HS-5 (cell line): ENCODE measurements at places on chromosomes 2 and 18.

GRCh38 chr2:38733300-38733971 is 17.7 kb downstream of the SRSF7 start:
- DNase-seq = no peak

DNA sequence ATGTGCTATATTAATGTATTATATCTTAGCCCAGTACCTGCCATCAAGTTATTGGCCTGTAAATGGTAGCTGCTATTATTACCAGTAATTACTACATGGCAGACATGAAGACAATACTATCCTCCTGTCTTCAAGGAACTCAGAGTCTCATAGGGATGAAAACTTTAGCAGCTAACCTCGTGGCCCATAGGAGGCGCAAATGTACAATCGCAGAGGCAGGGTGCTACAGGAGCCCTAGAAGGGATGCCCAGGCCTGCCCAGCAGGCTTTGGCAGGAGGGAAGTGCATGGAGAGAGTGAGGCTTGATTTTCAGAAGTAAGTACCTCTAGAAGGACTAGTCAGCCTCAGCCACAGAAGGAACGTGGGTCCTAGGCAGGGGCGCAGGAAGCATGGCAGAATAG is 44.7 kb upstream of the KIDINS220 start:
- no peak for DNase-seq

DNA sequence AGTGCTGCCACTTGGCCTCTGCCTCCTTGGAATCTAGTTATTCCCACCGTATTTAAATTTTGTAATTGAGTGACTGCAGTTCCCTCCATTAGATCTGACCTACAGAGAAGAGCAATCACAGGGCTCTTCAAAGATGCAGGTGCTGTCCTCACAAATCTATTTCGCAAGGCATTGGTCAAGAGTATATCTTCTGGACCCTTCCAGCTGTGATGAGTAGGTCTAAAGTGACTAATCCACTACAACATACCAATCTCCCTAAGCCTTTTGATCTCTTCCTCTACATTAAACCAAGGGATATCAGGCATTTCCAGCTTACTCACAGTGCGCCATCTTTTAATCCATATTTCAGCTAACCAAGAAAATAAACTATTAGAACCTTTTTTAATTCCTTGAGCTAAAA is 65.1 kb upstream of the COL3A1 start:
- peak; percentile 40 for DNase-seq

- no peak for DNase-seq
Measured at GRCh38 chr2:183519371-183520056, 395.3 kb downstream of the NUP35 start.

DNA sequence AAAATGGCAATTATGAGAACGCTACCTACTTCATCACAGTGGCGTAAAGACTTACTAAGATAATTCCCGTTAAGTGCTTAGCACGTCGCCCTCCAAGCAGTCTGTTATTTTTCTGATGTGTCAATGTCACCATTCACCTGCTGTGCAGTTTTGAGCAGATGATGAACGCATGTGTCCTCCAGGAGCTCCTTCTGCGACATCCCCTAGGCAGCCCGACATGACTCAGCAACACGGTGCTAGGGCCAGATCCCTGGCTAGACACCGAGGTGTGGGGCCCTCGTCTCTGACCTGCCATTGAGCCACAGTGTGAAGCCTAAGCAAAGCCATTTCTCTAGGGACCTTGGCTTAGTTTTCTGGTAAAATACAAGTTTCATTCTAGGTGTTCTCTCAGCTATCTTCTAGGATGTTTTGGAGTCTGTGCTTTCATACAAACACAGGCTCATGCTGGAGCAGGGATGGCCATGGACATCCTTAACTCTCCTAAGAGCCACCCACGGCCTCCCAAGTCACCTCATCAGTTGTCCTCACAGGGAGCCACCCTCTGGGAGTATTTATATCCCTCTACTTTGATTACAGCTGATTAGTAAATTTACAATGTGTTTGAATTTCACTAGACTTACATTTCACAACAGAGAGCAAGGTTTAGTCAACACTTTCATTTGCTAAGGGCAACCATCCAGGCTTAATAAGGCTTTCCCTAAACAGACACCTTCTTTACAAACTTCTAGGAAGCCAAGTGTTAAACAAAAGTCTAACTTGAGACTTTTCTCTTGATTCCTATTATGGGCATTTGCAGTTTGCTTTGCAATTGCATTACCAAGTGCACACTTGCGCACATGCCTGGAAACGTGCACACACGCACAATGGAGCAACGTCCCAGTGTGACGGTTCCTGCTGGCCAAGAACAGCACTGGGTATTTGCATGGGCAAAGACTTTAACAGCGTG is 376.8 kb upstream of the ID2 start:
- no peak for DNase-seq

DNA sequence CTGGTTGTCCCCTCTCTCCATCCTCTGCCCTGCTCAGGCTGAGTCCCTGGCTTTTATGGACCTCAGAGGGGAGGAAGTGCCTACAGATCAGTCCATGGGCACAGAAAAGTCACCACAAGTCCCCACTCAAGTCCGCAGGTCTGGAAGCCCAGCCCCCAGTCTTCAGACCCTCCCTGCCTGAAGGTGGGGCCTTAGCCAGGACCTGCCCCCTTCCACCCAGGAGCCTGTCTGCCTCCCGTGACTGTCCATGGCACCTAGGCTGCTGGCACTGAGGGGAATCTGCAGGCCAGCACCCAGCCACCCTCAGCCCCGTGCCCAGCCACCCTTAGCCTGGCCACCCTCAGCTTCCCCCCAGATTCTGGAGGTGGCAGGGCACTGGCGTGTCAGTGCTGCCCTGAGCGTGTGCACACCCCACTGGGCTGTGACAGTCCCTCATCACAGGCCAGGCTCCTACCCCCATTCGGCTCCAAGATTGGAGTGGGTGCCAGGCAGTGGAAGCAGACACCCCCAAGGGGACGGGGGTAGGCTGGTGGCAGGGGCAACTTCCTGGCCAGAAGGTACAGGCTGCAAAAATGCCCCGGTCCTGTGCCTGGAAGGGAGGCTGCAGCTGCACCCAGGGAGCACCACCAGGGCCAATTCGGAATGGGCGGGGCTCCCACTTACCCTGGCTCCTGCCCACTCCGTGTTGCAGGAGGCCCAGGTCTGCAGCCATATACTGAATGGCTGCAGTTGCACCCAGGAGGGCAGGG is 154.7 kb upstream of the RMP24 start:
- no peak for DNase-seq

DNA sequence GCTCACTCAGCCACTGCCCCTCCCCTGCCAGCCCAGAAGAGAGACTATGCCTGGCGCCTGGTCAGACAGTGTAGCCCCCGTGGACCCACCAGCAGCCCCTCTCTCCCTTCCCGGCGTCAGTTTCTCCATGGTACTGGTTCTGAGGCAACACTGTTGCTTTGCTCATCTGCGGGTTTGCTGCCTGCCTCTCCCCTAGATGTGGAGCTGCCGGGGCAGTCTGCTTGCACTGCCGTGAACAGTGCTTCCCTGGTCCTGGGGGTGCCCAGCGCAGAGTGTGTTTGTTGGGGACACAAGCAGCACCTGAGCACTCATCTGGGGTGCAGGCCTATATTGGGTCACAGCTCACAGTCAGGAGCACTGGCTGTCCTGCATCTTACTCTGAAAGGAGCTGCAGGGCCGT is 309.9 kb downstream of the NDUFA10 start:
- no peak for DNase-seq

DNA sequence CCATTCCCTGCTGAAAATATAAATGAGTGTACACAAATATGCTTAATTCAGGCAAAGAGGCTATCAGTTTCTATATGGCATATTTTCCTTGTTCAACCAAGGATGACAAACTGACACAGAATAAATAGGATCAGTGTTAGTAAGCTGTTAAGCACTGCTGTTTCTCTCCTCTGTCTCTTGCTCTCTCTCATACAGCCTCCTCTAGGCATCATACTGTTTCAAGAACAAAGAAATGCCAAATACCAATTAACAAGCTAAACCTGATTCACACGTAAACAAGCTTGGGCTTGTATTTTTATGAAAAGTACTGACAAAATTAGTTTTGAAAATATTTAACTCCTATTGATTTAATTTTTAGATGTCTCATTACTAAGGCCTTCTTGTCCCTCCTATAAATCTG is 1027.2 kb upstream of the ACVR2A start:
- no peak for DNase-seq

- DNase-seq = no peak
Measured at GRCh38 chr2:237636578-237636977, 9.2 kb downstream of the LRRFIP1 start.

- DNase-seq = no peak
Measured at GRCh38 chr2:100407073-100407472, 10.4 kb downstream of the CHST10 start.

DNA sequence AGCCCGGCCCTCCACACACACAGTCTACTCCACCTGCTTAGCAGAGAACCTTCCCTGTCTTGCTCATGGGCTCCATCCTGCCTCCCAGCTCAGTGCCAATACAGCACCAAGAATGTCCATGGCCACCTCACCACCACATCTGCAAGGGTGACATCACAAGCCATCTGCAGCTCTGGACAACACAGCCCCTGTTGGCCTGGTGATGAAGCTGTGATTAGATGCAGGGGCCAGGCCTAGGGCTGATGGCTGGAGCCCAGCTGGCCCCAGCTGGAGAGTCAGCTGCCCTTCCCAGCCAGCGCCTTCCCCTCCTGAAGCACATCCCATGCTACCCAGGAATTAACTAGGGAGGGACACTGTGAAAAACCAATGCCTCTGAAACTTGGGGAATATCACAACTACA is 91.1 kb downstream of the TTC32 start:
- DNase-seq = no peak

DNA sequence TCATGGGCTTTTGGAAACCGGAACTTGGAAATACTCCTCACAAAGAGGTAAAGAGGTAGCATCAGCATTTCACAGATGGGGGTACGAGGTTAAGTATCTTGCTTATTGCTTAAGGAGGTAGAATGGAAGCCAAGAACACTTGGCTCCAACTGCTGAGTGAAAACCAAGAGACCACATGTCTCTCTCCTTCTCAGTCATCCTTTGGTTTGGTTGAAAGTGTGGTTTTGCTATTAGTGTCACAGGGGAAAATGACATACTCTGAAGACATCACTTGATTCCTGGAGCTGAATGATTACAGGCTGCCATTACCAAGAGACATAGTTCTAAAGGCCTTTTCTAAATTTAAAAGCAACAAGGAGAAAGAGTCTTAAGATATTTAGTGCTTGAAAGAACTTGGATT is 41.5 kb downstream of the ANTXR1 start:
- no peak for DNase-seq
